Substantia nigra (tissue), 51 donors: ENCODE measurements at places on chromosomes 3 and 15.
A peak's percentile ranks its signal among the peaks of the same experiment; 100 is the strongest.

- no peak for DNase-seq
These were observed 38.1 kb downstream of the PLSCR2 start for GRCh38 chr3:146431240-146431639.

- no peak for DNase-seq
These were observed 6.9 kb upstream of the P4HTM start for GRCh38 chr3:48983096-48983495.

GRCh38 chr3:112096176-112096575, 10.0 kb downstream of the C3orf52 start:
- no peak for DNase-seq

- no peak for DNase-seq
These were observed 18.0 kb upstream of the NEO1 start for GRCh38 chr15:73034221-73034620.

DNA sequence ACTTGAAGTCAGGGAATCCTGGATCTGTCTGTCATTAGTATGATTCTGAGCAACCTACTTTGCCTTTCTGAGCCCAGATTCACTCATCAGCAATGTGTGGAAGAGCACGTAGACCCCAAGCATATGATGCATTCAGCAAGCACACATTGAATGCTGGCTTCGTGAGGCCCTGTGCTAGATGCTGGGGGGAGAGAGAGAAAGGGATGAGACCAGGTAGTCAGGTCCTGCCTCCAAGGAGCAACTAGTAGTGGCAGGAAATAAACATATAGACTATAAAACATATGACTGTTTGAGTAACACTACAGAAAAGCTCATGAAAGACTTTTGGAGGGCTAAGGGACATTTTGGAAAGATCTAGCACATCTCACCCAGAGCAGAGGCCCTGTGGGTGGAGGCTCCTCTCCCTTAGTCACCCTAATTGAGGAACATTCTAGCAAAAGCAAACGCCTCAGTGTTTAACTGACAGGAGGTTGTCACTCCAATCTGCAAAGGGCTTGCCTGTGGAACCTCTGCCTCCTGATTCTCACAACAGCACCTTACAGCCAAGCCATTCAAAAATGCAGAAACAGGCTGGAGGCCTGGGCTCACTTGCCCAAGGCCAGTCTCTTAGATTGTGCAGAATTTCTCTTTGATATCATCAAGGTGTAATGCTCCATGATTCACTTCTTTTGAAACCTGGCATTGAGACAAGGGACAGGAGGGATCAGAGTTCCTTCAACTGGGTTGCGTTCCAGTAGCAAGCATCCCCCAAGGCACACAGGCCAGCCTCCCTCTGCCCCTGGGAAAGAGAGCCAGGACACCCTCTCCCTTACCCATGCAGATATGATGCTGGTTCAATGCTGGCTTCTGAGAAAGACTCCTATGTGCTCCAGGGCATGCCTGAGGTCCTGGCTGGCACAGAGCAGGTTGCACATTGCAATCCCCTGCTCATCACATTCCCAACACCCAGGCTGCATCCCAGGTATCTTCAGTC, 26.1 kb downstream of the STARD5 start:
- DNase-seq: no peak

- DNase-seq: no peak
These were observed 39.6 kb downstream of the HGD start for GRCh38 chr3:120642368-120642948.

DNA sequence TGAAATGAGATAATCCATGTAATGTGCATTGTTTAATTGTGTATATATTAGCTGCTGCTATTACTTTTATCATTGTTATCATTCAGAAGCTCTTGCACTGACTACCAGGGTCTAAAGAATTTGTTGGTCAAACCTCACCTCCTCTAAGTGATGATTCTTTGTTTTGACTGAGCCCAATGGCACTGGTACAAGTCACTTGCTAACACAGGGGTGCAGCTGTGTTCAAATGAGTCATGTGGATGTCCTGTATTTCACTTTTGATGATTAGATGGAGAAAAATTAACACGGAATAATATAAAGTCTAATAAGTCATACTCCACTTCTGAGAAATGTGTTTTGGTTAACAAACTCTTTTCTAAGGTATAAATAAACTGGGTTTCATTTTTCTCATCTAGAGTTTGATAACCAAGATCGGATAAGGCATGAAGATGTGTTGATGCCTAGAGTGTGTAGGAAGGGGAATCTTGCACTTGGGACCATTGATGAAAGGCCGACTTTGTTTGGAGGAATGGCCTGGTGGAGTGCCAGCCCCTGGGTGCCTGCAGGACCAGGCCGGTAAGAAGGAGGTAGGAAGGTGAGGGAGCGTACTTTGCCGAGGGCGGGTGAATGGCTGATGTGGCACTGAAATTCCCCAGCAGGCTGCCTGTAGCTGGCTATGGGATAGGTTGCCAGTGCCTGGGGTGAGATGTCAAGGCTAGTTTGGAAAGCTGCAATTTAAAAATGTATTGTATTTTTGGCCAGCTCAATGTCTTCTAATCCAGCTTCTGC, 244.7 kb upstream of the ZPLD1 start:
- DNase-seq: no peak

DNA sequence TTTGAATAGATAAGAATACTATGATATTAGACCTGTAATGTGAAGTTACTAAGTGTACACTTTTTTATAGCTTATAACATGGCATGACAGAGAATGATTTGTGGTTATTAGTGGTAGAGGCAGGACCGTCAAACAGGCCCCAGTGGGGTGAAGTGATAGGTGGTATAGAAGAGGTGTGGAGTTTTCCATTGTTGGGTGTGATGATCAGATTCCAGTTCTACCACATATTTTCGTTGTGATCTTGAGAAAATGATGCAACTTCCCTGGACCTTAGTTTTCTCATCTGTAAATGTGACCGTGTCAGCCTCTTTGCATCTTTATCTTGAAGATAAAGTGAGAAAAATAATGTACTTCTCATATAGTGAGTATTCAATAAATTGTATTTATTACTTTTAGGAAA, 30.3 kb upstream of the UTS2B start:
- DNase-seq: no peak

GRCh38 chr3:72347819-72348319, 500.4 kb downstream of the SHQ1 start:
- no peak for DNase-seq

- no peak for DNase-seq
These were observed 175.8 kb upstream of the NANOGP8 start for GRCh38 chr15:35260941-35261340.

GRCh38 chr3:58288011-58288728, 17.9 kb upstream of the RPP14 start:
- no peak for DNase-seq

- peak; percentile 27 for DNase-seq
These were observed 18.8 kb downstream of the PCSK6 start for GRCh38 chr15:101470548-101471239.

- DNase-seq: no peak
These were observed 2.7 kb downstream of the IGF1R start for GRCh38 chr15:98651036-98651481.

- DNase-seq: no peak
These were observed 229.0 kb downstream of the SOX2 start for GRCh38 chr3:181940703-181941102.

- no peak for DNase-seq
These were observed 13.4 kb downstream of the DZIP3 start for GRCh38 chr3:108602935-108603294.

DNA sequence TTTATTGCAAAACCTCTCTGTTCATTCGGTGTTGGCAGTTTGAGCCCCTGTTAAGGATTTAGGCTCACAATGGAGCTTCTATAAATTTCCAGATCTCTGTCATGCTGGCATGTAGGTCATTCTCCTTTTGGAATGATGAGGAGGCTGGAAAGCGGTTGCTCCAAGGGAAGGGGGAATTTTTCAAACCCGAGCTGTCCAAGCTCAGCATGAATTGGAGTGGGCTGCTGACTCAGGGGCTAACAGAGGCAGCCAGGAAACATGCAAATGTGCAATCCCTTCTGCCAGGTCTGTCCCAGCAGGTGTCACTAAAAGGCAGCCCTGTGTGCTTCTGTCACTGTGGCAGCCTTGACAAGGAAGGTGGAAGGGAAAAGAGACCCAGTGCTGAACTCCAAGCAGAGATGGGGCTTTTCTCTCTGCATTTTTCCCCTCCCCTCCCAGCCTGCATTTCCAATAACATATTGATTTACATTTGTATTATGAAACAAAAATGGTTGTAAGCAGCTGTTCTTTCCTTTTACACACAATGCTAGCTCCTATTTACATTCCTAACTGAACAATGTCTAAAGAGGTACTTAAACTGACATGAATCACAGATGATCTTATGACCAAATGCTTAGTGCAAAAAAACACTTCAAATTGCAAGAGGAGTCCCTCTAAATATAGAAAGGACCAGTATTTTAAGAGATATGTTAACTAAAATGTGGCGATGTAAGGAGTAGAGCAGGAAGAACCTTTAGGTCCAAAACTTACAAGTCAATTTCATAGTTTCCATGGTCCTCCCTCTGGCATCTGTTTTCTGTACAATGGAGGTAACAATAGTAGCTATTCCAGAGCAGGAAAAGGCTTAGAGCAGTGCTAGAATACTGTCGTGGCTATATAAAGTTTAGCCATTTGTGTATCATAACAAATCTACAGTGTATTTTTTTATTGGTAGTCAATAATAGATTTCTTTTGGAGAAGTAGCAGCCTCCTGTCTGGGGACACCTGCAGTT, 84.5 kb upstream of the ATP10A start:
- no peak for DNase-seq

- no peak for DNase-seq
These were observed 5.1 kb downstream of the BFSP2 start for GRCh38 chr3:133404920-133405319.

DNA sequence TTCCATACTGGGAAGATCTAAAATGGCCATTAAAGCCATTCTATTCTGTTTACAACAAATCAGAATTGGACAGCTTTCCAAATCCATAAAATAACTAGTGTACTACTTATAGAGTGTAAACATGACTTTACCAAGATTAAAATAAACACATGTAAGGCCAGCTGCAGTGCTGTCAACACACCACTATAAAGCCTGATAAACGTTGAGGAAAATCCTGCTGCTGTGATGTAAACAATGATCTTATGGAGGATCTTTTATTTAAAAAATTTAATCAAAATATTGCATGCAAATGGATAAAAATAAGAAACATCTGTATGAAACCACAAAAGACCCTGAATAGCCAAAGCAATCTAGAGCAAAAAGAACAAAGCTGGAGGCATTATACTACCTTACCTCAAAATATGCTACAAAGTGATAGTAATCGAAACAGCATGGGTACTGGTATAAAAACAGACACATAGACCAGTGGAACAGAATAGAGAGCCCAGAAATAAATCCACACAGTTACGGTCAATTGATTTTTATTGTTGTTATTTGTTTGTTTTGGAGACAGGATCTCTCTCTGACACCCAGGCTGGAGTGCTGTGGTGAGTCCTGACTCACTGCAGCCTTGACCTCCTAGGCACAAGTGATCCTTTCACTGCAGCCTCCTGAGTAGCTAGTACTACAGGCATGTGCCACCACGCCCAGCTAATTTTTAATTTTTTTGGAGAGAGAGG, 428.8 kb upstream of the C2CD4B start:
- DNase-seq: no peak

- DNase-seq: no peak
These were observed 34.4 kb downstream of the PAQR9 start for GRCh38 chr3:142929109-142929508.

- peak; percentile 14 for DNase-seq
These were observed 457.6 kb downstream of the PDCD6IP start for GRCh38 chr3:34256021-34256420.

- DNase-seq: no peak
These were observed 150.7 kb downstream of the SST start for GRCh38 chr3:187519428-187519890.

- no peak for DNase-seq
These were observed 9.6 kb downstream of the GLT8D1 start for GRCh38 chr3:52695798-52696671.

GRCh38 chr3:129013491-129013891, 12.4 kb downstream of the EFCC1 start:
- no peak for DNase-seq

GRCh38 chr3:126510308-126510910, 7.2 kb downstream of the UROC1 start:
- DNase-seq: no peak

DNA sequence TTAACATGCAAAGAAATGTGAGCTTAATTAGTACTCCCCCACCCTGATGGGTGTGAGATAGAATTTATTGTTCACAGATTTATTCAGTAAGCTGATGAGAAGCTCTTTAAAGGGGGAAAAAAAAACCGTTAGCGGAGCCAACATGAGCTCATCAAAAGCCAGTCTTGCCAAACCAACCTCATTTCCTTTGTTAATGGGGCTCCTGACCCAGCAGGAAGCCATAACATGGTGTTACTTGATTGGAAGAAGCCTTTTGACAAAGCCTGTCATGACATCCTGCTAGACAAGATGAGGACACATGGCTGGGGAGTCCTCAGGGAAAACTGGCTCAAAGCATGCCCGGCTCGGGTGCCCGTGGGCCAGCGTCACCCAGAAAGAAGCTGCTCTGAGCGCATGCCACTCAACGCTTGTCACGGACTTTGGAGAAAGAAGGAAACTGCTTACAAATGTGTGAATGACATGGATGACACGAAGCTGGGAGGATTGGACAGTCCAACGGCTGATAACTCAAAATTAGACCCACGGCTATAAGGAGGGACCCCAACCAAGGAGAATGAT, 64.6 kb downstream of the SLCO2A1 start:
- no peak for DNase-seq

DNA sequence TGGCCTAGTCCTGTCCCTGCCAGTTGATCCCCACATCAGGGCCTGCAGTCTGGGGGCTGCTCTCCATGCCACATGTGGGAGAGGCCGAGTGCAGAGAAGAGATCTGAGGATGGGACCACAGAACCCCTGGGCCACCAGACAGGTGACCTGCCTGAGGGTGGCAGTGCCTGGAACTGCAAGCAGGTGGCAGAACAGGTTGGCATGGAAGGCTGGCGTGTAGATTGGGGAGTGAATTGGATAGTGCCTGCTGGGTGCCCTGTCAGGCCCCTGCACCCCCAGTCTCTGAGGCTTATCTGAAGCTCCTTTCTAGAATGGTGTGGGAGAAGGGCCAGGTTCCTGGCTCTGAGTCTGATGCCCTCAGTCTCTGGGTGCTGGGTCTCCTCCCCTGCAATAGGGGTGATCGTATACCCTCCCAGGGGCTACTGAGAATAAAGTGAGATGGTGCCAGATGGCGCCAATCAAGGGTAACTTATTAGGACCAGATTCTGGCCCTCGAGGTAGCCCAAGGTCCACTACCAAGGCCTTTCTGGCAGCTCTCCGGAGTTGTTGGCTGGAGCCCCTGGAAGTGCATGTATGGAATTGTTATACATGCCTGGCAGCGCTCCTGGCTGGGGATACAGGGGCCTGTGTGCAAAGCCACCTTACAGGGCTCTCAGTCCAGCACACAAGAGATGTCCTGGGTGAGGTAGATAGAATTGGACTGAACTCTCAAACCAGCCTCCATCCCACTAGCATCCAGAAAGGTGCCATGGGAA, 15.7 kb downstream of the C3orf18 start:
- no peak for DNase-seq
